Memory B cell (primary cell): ENCODE measurements at places on chromosomes 12 and 14.

- no peak for DNase-seq
These were observed 1248.3 kb upstream of the USP15 start for GRCh38 chr12:61011767-61012423.

GRCh38 chr12:7154042-7154441 is 23.9 kb downstream of the CLSTN3 start:
- no peak for DNase-seq

DNA sequence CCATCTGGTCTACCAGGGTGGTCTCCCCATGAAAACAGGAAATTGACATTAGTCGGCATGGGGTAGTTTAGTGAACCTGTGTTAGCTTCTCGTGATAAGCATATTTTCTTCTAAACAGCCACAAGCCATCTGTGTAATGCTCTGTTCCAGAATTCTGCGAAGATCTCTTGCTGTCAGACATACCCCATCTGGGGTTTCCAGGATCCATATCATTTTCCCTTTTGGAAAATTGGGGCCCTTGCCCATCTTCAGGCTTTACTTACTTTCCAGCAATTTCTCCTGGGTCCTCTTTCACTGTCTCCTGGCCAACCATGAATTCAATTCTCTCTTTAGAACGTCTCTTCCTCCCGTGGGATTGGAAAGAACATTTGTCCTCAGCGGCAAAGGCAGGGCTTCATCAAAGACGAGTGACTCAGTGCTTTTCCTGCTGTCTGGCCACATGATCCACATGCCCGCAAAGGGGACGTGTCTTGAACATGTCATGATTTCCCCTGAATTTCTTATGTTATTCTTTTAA is 21.4 kb upstream of the NCOR2 start:
- no peak for DNase-seq

DNA sequence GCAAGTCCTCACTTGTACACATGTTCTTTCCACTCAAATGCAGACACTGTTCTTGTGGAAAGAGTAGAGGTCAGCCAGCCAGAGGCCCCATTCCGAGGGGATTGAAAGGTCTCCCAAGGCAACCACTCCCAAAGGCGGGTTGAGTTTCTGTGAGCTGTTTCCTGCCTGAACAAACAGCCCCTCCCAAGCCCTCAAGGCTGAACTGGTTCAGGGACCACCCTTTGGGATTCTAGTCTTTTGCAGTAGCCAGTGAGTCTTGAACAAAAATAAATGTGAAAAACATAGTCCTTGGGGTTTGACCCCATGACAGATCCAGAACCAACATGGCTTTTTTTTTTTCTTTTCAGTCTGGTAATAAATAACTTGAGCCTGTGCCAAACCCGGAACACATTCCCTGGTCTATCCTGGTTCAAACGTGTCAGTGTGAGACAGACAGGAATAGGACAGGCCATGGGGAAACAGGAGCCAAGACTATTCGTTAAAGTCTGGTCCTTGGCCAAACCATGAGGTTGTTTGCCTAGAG is 17.6 kb upstream of the STK38L start:
- no peak for DNase-seq

- DNase-seq = no peak
These were observed 84.1 kb downstream of the IGF1 start for GRCh38 chr12:102396276-102396675.

- DNase-seq = peak; percentile 62
These were observed 19.8 kb downstream of the HVCN1 start for GRCh38 chr12:110669193-110669502.

GRCh38 chr12:73798523-73798922 is 739.1 kb upstream of the ATXN7L3B start:
- no peak for DNase-seq
